Muscle of back (tissue), 13 donors: ENCODE measurements at places on chromosomes 3 and 15.

DNA sequence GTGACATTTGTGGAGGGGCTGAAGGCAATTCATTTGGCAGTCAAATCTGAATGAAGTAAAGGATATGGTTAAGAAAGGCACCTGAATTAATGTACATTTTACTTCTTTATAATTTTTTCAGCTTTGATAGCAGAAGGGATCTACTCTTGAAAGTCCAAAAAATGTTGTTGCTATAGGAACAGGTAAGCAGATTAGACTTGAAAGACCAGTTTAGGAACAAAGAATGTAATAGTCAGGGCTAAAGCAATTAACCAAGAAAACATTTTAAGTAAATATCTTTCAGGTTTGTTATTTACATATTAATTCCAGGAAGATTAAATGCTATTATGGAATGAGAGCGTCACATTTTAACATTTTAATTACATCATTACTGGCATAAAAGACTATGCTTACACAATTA lies 1.1 kb downstream of the ATP13A4 start:
- DNase-seq: no peak

- no peak for DNase-seq
Measured at GRCh38 chr3:131619821-131620220, 117.0 kb upstream of the MRPL3 start.

- DNase-seq: no peak
Measured at GRCh38 chr15:82540984-82541431, 751 bp upstream of the RPS17 start.

GRCh38 chr15:72042865-72043264 lies 75.1 kb downstream of the MYO9A start:
- no peak for DNase-seq

DNA sequence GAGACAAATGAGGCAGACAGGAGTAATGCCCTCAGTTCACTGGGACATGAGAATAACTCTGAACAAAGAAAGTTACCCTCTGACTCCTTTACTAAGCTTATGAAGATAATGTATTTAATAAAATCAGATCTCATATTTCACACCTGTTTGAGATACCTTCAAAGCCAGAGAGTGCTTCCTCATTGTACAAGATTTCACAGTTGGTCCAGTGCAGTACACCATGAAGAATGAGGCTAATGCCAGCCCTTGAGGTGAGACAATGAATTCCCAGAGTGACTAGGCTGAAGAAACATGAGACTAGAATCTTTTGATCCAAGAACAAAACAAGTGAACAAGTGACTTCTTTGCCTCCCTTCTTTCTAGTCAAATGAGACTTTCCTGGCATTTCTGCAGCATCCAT lies 1133.8 kb downstream of the TUSC7 start:
- DNase-seq: no peak

GRCh38 chr15:29454506-29454905 lies 184.9 kb upstream of the NSMCE3 start:
- peak; percentile 10 for DNase-seq

DNA sequence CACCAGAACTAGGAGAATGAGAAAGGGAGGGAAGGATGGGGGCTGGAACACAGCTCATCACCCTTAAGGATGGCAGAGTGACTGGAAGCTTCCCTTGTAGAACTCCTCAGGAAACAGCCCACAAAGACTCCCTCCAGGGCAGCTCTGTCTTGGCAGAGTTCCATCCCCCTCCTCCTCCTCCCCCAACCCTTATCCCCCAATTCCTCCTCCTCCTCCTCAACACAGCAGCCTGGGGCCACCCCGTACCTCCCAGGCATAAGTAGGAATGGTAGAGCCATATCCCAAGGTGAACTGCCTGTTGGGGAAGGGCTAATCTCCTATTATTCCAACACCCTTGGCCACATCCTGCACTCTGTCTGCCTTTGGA lies 38.8 kb downstream of the ADCY5 start:
- no peak for DNase-seq

DNA sequence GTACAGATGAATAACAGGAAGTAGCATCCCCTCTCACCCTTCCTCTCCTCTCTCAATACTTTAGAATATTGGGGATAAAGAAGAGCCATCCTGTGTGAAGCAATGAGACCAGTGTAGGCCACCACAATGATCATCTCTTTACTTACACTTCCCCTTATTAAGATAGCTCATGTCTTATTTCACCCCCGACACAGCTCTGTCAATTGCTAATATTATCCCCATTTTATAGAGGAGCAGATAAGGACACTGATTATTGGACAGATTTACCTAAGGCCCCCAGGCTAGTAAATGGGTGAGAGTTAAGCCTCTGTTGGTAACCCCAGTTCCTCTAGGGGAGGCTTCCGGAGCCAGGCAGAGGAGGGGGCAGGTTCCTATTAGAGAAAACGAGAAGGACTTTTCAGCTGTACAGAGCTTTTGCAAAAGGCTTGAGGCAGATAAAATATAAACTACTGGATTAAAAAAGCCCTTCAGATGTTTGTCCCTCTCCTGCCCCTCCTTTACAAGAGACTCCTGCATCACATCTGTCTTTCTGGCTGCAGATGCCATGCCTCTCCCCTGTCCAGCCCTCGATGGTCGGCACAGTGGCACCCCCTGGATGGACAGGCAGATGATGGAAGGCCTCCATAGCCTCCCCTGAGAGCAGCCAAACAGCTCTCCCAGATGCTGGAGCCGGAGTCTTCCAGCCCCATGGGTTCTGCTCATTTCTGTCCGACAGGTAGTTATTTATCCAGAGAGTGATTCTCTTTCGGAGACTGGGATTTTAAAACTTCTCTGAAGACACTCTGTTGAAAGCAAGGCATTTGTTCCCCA lies 49.4 kb upstream of the LCTL start:
- DNase-seq: no peak

DNA sequence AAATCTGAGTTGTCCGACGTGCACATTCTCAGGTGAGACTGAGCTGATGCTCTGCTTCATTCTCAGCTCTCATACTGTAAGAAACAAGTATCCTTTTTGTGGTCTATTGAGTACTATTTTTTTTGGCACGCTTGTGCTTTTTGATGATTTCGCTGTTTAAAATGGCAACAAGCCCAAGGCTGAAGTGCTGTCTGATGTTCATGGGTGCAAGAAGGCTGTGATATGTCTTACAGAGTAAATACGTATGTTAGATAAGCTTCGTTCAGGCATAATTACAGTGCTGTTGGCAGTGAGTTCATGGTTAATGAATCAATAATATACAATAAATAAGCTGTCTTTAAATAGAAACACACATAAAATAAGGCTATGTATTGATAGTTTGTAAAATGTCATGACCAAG lies 27.2 kb downstream of the AQR start:
- no peak for DNase-seq

- DNase-seq: no peak
Measured at GRCh38 chr3:50480471-50480870, 23.0 kb downstream of the CACNA2D2 start.

GRCh38 chr3:114721864-114722263 lies 425.2 kb downstream of the ZBTB20 start:
- no peak for DNase-seq

GRCh38 chr3:64595253-64595694 lies 92.5 kb downstream of the ADAMTS9 start:
- DNase-seq: peak; percentile 86

DNA sequence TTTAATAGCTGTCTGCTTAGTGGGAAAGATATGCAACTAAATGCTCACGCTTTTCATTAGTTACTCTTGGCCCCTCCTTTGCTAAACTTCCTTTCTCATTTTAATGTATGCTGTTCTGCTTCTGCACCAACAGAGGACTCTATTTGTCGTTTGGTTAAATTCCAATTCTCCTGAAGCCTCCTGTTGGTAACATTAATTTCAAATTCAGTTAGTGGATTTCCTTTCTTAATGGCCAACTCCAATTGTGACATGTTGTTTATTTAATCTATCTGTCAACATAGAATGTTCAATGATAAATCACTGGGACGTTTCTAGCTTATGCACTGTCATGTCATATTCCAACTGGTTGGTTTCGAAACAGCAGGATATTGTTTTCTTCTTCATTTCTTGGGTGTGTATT lies 467.4 kb upstream of the BCHE start:
- DNase-seq: no peak

DNA sequence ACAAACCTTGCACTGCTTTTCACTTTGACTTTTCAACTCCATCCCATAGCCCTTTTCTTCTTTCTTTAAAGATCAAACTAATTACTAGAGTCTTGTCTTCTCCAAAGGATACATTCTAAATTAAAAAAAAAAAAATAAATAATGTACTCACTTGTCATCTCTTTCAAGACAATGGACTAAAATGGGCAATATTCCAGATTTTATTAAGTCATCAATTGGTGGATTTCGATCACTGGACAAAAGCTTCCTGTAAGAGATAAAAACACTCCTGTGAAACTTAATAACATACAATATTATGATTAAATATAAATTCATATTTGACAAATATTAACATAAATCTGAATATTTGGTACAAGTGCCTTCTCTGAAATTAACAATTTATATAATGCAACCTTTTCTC lies 34.1 kb downstream of the KPNA4 start:
- no peak for DNase-seq

DNA sequence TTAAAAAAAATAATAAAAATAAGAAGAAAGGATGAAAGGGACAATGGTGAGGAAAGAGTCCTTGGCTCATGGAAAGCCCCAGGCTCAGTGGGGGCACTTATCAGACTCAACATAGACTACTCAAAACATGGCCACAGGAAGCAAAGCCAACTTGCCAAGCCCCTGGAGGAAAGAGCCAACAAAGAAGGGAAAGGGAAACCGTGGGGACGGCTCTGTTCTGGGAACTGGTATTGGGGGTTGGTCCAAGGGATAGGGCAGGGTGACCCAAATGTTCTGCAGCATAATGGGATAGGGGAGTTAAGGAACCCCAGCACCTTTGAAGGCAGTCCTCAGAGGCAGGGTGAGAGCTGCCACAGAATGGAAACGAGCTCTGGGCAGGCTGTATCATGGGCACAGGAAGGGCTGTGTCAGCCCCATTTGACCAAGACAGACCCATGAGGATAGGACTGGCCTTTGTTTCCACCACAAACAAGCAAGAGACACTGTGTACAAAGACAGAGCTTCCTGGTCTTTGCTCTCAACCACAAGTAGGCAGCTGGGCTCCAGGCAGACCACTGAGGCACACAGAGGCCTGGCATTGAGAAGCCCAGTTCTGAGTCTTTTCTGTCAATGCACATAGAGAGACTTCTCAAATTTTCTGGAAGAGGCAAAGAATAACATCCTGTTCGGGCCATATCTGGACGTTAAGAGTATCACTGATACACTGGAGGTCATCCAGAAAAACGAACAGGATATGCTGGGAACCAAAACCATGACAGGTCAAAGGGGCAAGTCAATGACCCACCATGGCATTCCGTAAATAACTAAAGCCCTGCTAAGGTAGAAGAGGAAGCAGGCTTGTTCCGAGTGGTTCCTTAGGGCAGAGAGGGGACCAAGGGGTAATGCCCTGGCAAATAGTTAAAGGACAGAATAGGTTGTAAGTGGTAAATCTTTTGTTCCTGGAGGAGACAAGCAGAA lies 10.6 kb upstream of the SEMA7A start:
- no peak for DNase-seq

GRCh38 chr3:147423537-147423797 lies 14.3 kb downstream of the ZIC1 start:
- no peak for DNase-seq

GRCh38 chr15:86912661-86913060 lies 833.0 kb downstream of the AGBL1 start:
- DNase-seq: no peak

DNA sequence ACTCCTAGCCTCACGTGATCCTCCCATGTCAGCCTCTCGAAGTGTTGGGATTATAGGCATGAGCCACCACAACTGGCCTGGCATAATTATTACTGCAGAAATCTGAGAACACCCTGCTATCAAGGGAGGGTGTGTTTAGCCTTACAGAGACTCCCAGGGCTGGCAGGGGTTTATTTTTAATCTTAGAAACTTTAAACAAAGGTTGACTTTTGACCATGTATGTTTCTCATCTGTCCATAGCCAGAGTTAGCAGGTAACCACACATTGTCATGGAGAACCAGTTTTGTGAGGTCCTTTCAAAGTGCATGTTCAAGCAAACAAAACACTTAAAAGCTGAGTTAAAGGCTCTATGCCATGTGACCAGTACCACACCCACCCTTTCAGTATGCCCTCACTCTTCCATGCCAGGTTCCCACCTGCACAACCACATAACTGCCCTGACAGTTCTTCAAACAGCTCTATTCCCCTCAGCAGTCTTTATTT lies 11.1 kb downstream of the SIAH2 start:
- no peak for DNase-seq

GRCh38 chr3:78101384-78101783 lies 1061.5 kb downstream of the ROBO2 start:
- peak; percentile 73 for DNase-seq

DNA sequence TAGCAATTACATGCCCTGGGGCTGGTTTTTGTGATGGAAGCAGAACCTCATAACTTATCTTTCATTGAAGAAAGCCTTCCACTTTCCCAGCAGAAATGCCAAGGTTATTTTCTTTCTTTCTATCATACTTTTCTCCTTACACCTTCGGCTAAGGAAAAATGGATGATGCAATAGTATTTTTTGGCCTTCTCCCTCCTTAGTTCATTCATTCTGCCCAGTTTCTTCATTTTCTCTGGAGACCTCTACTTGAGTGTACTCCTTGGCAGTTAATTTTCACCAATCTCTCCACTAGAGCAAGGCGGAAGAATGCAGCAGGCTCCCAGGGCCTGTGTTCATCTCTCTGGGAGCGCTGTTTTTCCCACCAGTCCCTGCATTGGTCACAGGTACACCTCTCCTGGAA lies 7.6 kb upstream of the P2RY1 start:
- DNase-seq: no peak

- no peak for DNase-seq
Measured at GRCh38 chr3:100033184-100033583, 81.1 kb downstream of the FILIP1L start.

DNA sequence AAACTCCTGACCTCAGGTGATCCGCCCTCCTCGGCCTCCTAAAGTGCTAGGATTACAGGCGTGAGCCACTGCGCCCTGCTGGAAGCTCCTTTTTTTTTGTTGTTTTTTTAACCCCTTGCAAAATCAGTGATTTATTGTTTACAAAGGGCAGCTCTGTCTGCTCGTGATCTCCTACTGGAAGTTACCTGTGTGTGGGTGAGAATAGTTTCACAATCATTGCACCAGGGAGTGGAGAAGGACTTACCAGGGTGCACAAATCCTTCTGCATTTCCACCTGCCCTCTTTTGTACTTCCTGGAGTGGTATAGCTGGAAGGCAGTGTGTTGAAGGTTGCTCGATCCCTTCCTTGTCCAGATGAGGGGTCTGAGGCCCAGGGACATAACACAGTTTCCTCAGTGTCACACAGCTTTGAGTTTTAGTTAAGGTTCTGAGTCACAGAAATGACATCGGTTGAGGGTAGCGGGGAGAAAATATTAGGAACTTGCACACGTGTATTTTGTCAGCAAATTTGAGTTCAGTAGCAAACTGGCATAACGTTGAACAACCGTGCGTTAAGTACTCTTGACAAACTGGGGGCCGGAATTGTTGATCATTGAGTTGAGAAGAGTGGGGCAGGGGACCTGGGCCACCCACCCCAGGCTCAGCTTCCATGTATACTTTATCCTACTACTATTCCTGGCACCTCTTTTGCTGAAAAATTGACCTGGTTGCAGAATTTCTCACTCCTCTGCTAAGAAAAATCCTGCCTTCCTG lies 11.3 kb upstream of the TRAK1 start:
- DNase-seq: no peak
